ENCODE measurements at places on chromosomes 3 and 15.
A peak's percentile ranks its signal among the peaks of the same experiment; 100 is the strongest.

GRCh38 chr15:51751697-51752683 is 593 bp downstream of the TMOD2 start:
- DNase-seq: no peak

DNA sequence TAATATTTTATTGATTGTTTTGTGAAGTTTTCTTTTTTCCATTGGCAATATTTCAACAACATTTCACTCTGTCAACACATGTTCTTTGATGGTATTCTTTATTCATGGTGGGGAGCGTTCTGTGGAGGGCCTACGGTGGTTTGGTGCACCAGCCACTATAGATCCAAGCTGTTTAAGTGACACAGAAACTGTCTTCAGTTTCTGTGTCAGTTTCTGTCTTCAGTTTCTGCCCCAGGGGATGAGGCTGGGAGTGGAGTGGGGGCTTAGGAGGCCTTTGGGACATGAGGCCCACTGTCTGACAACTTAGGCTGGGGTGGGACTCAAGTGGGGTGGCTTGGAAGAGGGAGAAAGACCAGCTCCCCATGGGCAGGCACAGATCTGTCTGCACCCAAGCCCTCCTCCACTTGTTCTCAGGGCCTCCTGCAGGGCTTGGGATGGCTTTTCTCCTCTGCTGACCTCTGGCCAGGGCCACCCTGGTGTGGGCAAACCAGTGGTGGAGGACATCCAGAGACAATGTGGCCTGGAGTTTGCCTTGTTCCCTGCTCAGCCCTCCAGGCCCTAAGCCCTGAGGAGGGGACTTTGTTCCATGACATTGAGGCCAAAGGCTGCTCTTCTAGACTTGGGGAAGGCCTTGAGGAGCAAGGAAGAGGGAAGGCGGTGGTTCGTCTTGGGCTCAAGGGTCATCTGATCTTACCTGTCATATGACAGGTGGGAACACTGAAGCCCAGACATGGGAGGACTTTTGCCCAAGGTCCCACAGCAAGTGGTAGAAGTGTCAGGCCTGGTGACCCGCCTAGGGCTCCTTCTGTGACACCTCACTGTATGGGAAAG is 60.3 kb upstream of the SMAD6 start:
- no peak for DNase-seq

GRCh38 chr3:38542401-38543298 is 46.5 kb downstream of the EXOG start:
- no peak for DNase-seq

DNA sequence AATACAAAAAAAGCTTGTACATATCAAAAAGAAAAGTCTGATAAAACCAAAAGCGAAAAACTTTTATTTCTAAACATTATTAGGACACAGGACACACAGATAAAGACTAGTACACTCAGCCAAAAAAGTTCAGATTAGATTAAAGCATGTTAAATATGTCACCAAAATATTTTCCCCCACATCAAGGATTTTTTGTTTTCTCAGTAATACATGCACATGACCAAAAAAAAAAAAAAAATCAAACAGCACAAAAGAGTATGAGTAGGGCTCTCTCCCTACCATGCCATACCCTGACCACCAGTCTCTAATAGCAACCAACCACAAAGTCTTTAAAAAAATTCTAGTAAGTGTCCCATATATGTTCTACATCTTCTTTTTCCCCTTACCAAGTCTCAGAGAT is 77.4 kb downstream of the LRRFIP2 start:
- no peak for DNase-seq

DNA sequence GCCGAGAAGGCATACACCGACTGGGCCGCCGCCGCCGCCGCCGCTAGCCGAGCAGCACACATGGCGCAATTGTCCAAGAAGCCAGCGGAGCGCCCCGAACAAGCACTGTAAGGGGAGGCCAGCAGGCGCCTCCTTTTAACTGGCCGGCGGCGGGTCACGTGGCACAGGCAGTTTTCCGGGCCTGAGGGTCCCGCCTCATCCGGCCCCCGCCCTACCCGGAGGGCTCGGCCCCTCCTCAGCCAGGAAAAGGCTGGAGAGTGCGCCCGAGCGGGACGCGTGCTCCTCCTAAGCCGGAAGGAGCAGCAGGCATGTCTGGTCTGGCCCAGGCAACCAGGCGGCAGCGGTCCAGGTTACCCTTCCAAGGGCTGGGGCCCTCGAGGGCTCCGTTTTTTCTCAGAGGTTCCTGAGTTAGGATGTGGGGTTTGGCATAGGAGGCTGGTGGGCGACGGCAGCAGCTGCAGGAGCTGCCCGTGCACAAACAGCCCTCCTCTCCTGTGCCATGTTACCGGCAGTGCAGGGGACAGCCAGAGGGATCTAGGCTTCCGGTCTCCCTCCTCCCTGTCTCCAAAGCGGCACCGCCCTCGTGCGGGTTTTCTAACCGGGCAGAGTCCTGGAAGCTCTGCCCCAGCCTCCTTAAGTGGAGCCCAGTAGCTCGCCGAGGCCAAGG is at the start of gene GPX1:
Gene GPX1, minus strand, starts transcription at position 137 of the 667 bp plus-strand sequence. Its CDS starts 75 bp downstream, at position 62.
- peak; percentile 97 for DNase-seq

- DNase-seq: no peak
Observed at GRCh38 chr3:33645060-33645647, 72.9 kb downstream of the CLASP2 start.

- DNase-seq: no peak
Observed at GRCh38 chr3:158169091-158169491, 59.2 kb downstream of the RSRC1 start.

DNA sequence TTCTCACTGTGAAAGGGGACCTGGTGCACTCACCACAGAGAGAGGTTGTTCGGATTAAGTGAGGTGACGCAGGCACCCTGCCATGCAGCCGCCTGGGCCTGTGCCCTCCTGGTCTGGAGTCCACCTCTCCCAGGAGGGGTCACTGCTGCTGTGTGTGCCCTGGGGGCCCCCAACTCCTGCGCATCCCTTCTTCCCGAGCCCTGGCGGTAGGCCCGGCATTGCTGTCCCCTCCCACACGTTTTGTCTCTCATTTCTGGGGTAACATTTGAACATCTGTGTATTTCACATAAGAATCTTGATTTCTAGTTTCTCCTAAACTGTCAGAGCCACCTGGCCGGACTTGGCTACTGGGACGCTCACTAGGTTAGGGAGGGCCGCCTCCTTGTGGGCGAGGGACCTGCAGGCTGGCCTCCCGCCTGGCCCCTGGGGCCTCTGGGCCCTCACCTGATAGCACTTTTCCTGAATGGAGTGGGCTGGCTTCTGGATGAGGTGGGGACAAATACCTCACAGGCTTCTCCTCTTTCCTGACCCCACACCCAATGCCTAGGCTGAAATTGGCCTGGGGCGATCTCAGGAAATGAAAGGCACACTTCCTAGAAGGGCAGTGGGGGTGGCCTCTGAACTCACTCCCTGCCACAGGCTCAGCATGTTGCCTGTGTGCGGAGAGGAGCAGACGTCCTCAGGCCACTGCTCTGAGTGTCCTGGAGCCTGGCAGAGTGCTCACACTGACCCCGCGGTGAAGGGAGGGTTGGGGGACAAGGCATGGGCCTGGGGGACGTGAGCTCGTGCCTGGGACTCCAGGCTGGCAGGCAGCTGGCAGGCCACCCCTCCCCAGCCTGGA is 104.2 kb upstream of the PRR23E start:
- DNase-seq: no peak

- DNase-seq: no peak
Observed at GRCh38 chr15:96264801-96265515, 65.5 kb upstream of the NR2F2 start.

- DNase-seq: no peak
Observed at GRCh38 chr15:96500508-96500907, 170.0 kb downstream of the NR2F2 start.

- no peak for DNase-seq
Observed at GRCh38 chr3:122858373-122858772, 63.5 kb downstream of the SLC49A4 start.

DNA sequence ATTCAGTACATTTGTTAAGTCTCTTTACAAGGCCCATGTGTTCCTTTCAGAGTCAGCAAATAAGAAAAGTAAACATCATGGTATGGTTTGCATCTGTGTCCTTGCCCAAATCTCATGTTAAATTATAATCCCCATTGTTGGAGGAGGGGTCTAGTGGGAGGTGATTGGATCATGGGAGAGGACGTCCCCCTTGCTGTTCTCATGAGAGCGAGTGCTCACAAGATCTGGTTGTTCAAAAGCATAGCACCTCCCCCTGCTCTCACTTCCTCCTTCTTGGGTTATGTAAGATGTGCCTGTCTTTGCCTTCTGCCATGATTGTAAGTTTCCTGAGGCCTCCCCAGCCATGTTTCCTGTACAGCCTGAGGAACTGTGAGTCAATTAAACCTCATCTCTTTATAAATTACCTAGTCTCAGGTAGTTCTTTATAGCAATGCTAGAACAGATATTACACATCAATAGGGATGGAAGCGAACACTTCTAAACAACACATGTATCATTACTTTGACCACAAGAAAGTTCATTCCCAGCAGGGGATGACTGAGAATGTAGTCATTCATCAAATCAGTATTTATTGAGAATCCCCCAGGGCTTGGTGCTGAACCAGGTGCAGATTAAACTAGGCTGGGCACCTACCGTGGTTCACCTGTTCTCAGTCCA is 4.1 kb downstream of the EFCAB12 start:
- peak; percentile 11 for DNase-seq

- no peak for DNase-seq
Observed at GRCh38 chr3:30161375-30161774, 445.0 kb upstream of the TGFBR2 start.

- no peak for DNase-seq
Observed at GRCh38 chr3:14404186-14404585, 1.8 kb downstream of the SLC6A6 start.

GRCh38 chr15:66886686-66887273 is 178.6 kb upstream of the SMAD3 start:
- DNase-seq: no peak

- DNase-seq: no peak
Observed at GRCh38 chr3:188169830-188170455, 16.0 kb downstream of the LPP start.

DNA sequence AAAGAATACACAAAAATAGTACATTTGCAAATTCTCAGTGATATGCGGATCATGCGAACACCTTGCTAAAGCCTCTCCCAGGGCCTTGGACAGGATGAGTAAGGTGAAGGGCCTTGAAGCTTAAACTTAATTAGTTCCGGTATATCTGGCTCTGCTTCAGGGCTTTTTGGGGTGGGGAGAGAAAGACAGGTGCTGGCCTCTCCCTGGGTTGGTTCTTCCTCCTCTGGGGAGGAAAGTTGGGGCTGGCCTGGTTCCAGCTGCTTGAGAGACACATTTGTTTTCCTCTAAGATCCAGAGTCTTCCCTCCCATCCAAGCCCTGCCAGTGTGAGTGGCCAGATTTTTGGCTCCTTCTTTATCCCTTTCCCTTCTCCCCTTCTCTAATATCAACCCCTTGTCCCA is 64.7 kb upstream of the EPHB3 start:
- DNase-seq: no peak

DNA sequence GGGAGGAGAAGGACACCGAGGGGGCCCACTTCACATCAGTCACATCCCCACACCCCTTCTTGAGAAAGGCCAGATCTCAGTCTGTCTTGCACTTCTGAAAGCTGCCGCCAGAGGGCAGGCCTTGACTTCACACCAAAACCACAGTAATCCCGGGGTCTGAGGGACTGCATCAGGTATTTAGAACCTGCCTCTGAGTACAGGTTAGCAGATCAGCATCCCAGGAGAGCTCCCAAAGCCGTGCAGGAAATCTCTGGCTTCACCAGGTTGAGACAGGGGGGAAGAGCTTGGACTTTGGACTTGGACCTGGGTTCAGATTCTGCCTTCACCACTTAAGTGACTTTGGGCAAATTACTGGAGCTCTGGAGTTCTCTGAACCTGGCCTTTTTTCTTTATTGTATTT is 50.3 kb downstream of the LHFPL4 start:
- peak; percentile 41 for DNase-seq

GRCh38 chr3:128190501-128190900 is 37.2 kb downstream of the EEFSEC start:
- DNase-seq: no peak

DNA sequence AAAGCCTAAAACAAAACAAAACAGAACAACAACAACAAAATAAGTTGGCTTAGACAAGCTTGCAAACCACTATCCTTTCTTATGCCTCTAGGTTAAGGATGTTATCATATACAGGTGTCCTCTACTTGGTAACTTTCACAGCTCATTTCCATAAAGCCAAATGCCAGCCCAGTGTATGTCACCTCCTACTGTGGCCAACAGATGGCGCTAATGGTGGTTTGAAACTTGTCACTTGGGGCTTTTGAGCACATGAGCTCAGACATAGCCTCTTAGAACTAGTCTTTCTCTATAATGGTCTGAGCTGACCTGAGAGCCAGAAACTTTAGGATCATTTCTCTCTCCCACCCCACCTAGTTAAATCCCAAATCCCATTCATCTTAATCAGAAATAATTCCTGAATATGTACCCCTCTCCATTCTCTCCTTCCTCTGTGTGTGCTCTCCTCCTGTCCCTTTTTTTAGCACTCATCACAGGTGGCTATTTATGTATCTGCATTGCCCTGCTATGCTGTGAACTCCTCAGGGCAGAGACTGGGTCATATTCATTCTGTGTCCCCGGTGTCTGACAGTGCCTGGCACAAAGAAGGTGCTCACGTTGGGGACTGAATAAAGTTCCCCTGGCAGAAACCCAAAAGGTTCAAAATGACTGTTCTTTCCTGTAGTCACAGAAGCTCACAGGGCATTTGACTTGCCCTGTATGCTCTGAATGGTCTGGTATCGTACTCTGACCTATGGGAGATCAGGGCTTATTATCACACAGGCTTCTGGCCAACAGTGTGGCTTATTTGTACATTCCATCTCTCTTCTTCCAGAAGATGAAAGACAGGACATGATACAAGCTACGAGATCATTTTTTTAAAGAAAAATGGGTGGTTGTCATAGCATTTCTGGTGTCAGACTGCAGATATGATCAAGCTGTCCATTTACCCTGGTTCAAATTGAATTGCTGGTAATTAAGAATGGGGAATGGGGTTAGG is 319.3 kb upstream of the AZI2 start:
- peak; percentile 45 for DNase-seq

DNA sequence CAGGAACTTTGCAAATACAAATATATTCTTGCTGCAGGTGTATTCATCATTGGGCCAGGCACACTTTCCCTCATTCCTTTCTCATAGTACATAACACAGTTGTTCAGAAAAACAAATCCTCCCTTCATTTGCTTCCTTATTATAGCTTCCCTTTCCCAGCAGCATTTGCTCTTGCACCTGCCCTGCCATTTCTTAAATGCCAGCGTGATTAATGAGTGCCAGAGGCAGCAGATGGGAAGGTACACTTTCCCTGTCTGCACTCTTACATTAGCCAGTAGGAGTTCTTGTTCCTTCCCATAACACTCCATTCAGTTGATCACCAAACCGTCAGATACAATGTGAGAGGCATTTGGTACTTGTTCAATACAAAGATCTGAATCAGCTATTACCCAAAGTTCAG is 128.5 kb upstream of the GAP43 start:
- no peak for DNase-seq

GRCh38 chr15:68305420-68305871 is 27.9 kb downstream of the FEM1B start:
- DNase-seq: no peak
